ENCODE measurements at places on chromosomes 13 and 19. TPM values are rescaled to one million over a fixed set of nuclear protein-coding genes. Genes with fewer than 3 reads are reported as not detected.

The ZNF571 gene
- total RNA-seq: 2.4 TPM

The VSIG10L gene
- 0.65 TPM for total RNA-seq

The MYH14 gene
- 121 TPM for total RNA-seq

The OR4F17 gene
- not detected for total RNA-seq

The PLA2G4C gene
- 38.6 TPM for total RNA-seq

The FGF9 gene
- total RNA-seq: 9.5 TPM

The PSG1 gene
- total RNA-seq: not detected

The DMKN gene
- 3.6 TPM for total RNA-seq

The ATP1A3 gene
- total RNA-seq: 388 TPM

The RFX1 gene
- 13.0 TPM for total RNA-seq

The ZNF382 gene
- total RNA-seq: 19.1 TPM

The GJB6 gene
- not detected for total RNA-seq

The ZNF580 gene
- 11.9 TPM for total RNA-seq

The ITGBL1 gene
- 6.8 TPM for total RNA-seq

The CABP5 gene
- not detected for total RNA-seq

The PEG3 gene
- 7.1 TPM for total RNA-seq

The TRPC4 gene
- total RNA-seq: 2.3 TPM

The PABPC3 gene
- total RNA-seq: 0.08 TPM

The LRRC4B gene
- total RNA-seq: 1.0 TPM

The TYK2 gene
- 60.3 TPM for total RNA-seq

The NLRP7 gene
- not detected for total RNA-seq
